Mononuclear cell (primary cell): ENCODE measurements at places on chromosomes 6 and 20. TPM values are rescaled to one million over a fixed set of nuclear protein-coding genes. Genes with fewer than 3 reads are reported as not detected.

The GMNN gene
- 8.2 TPM for total RNA-seq

The PLCG1 gene
- 115 TPM for total RNA-seq

The RBPJL gene
- not detected for total RNA-seq

The CENPB gene
- total RNA-seq: 45.5 TPM

The SSTR4 gene
- total RNA-seq: not detected

The FRMD1 gene
- total RNA-seq: not detected

The IL17F gene
- total RNA-seq: not detected

The OVOL2 gene
- not detected for total RNA-seq

The FRK gene
- total RNA-seq: not detected
